Endodermal cell (in vitro differentiated cells): ENCODE measurements at places on chromosomes 4 and X. TPM values are rescaled to one million over a fixed set of nuclear protein-coding genes. Genes with fewer than 3 reads are reported as not detected.
A peak's percentile ranks its signal among the peaks of the same experiment; 100 is the strongest.

RHOH gene
- total RNA-seq: 9.4 and 11.7 TPM in 2 replicates

HSFX1 gene
- 2.4 and 3.4 TPM in 2 replicates for total RNA-seq

VSIG4 gene
- not detected in 2 replicates for total RNA-seq

USP26 gene
- not detected in 3 replicates for total RNA-seq

MED14 gene
- 53.4 and 53.5 TPM in 2 replicates for total RNA-seq

SFRP2 gene
- total RNA-seq: 69.1 and 91.2 TPM in 2 replicates

TBX22 gene
- total RNA-seq: 0.88 and 1.8 TPM in 2 replicates

MAGED1 gene
- 327 and 344 TPM in 2 replicates for total RNA-seq

DNA sequence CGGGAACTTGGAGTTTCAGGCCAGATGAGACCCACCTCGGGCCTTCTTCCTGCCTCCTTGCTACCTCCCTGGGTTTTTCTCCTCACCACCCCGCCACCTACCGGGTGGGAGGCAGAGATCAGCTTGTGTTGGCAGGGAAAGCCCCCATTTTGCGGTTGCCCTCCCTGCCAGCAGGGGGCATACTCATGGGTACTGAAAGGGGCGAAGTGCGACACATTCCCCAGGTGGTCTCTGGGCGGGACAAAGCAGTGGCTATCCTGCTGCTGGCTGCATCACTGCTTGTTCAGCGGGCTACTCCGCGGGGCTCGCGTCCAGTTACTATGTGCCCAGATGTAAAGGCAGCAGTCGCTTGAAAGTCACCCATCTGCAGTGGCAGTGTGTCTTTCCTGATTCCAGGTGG lies 330.3 kb downstream of the PDHA2 start:
- no peak overlapping the region for H3K27ac ChIP-seq
- H3K4me3 ChIP-seq: no peak overlapping the region
- no peaks in the 10 kb centered on the region for H3K27me3 ChIP-seq
- DNase-seq: peak; percentile 57
- H3K4me1 ChIP-seq: no peaks in the 10 kb centered on the region

- H3K36me3 ChIP-seq: no peaks in the 10 kb centered on the region
- H3K4me1 ChIP-seq: no peaks in the 10 kb centered on the region
- no peak for DNase-seq
- no peaks in the 10 kb centered on the region for H3K27me3 ChIP-seq
These were observed 6.9 kb downstream of the SHROOM3 start for GRCh38 chr4:76441881-76442280.

DNA sequence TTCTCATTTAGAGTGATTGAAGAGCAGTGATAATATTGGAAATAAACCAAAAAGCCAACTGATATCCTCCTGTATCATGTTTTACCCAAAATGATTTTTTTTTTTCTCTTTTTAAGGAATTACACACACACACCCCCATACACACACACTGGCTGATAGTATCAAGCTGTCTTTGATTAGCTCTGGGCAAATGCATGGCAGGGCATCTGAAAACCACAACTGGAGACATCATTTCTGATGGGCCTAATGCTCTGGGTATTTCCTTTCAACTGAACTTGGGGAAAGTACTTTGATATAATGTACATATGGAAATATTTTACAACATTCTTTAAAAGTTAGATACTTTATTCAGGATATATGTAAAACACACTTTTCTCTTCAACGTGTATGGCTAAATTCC lies 14.2 kb upstream of the OSTC start:
- no peaks in the 10 kb centered on the region for H3K4me1 ChIP-seq
- H3K4me3 ChIP-seq: no peak overlapping the region
- H3K27ac ChIP-seq: no peak overlapping the region

DNA sequence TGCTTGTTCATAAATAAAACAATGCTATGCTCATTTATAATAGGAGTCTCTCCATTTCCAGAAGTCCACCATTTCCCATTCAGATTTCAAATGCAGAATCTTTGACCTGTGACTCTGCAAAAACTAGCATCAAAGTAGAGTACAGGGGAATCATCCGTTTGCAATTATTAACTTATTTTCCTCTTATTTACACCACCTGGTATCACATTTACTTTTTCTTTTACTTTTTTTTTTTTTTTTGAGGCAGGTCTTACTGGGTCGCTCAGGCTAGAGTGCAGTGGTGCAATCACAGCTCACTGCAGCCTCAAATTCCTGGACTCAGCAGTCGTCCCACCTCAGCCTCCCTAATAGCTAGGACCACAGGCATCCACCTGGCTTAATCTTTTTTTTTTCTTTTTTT lies 37.6 kb downstream of the RBM47 start:
- no peaks in the 10 kb centered on the region for H3K27me3 ChIP-seq
- H3K4me1 ChIP-seq: peaks cover 5% of the 10 kb centered on the region
- no peak for DNase-seq
- H3K36me3 ChIP-seq: peaks cover 5% of the 10 kb centered on the region
- no peak overlapping the region for H3K27ac ChIP-seq

DNA sequence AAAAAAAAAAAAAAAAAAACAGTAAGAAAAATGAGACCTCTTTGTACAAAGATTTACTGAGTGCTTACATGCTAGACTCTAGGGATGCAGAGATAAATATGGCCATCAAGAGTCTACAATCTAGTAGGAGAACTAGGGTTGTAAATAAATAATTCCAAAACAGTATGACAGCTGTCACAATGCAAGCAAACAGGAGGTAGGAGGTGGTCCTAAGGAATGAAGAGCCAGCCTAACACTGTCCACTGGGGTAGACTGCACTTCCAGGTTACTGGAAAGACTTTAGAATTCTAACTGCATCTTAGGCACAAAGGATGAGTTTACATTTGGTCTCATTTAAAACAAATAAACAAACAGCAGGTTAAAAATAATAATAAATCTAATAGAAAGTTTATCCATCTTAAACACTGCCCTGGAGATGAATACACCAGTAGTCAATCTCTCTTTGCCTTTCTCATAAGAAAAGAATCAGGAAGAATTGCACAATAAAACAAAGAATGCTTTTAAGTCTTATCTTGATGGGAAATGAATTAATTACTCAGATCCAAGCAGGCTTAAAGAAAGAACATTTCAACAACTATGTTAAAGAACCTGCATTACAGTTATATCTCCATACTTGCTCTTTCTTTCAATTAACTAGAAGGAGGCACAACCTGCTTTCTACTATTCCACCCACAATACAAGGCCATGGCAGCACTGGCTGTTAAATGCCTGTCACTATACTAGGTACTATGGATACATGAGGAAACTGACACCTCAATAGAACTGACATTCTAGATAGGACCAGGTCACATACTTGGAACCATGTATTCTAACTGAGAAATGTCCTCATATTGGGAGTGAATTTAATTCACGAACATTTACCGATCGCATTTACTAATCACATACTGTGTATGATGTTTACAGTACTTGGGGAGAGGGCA lies 12.7 kb downstream of the ADGRA3 start:
- H3K4me3 ChIP-seq: no peak overlapping the region
- no peak overlapping the region for H3K27ac ChIP-seq
- DNase-seq: no peak

DNA sequence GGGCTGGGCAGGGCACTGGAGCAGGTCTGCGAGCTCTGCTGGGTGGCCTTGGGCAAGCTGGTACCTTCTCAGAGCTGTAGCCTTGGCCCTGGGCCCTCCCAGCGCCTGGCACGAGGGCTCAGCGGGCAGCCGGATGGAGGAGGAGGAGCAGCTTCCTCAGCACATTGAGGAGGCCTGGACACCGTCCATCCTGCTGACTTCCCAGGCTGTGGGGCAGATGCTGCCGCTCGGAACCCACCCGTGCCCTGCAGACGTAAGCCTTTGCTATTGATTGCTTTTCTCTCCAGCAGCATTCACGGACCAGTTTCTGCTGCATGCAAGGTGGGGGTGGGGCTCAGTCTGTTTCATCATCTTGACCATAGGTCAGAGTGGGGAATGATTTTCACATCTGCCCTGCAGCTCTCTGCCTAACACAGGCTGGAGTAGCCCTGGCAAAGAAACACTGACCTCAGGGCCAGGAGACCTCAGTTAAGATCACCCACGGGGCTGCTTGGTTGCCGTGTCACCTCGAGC lies 80.7 kb upstream of the PSAPL1 start:
- H3K27me3 ChIP-seq: peaks cover 1% of the 10 kb centered on the region
- H3K36me3 ChIP-seq: no peaks in the 10 kb centered on the region
- no peak for DNase-seq
- peak overlapping the region; percentile 49 for H3K27ac ChIP-seq

GRCh38 chr4:6332669-6333050 lies 63.0 kb downstream of the WFS1 start:
- no peaks in the 10 kb centered on the region for H3K4me1 ChIP-seq
- H3K4me3 ChIP-seq: no peak overlapping the region
- H3K27me3 ChIP-seq: no peaks in the 10 kb centered on the region
- peaks cover 4% of the 10 kb centered on the region for H3K36me3 ChIP-seq

- H3K4me1 ChIP-seq: peaks cover 12% of the 10 kb centered on the region
- H3K4me3 ChIP-seq: no peak overlapping the region
- no peaks in the 10 kb centered on the region for H3K27me3 ChIP-seq
- no peak overlapping the region for H3K27ac ChIP-seq
- no peaks in the 10 kb centered on the region for H3K36me3 ChIP-seq
These were observed 22.9 kb upstream of the ANK2 start for GRCh38 chr4:113026556-113026955.

DNA sequence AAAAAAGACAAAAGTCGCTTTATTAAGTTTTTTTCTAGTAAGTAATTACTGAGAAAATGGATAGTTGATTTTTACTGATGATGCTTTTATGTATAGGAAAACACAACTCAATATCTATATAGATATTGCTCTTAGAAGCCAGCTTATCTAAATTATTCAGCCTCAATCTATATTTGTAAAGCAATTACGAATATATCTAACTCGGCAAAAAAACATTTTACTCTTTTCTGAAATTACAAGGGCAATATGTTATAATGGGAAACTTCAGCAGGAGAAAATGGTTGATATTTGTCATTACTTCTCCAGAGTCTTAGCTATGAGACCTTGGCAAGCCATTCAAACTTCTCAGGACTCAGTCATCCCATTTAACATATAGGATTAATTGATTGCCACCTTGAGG lies 228.5 kb downstream of the SLC7A11 start:
- H3K4me3 ChIP-seq: no peak overlapping the region
- no peaks in the 10 kb centered on the region for H3K36me3 ChIP-seq
- DNase-seq: no peak
- no peaks in the 10 kb centered on the region for H3K27me3 ChIP-seq

GRCh38 chrX:69109706-69110105 lies 55.5 kb downstream of the PJA1 start:
- no peaks in the 10 kb centered on the region for H3K27me3 ChIP-seq
- H3K4me1 ChIP-seq: peaks cover 2% of the 10 kb centered on the region
- no peak overlapping the region for H3K4me3 ChIP-seq
- H3K36me3 ChIP-seq: no peaks in the 10 kb centered on the region
- H3K27ac ChIP-seq: no peak overlapping the region

- H3K27me3 ChIP-seq: peaks cover 9% of the 10 kb centered on the region
- H3K4me3 ChIP-seq: no peak overlapping the region
- H3K36me3 ChIP-seq: no peaks in the 10 kb centered on the region
- H3K4me1 ChIP-seq: no peaks in the 10 kb centered on the region
- DNase-seq: no peak
These were observed 165.4 kb upstream of the WDR1 start for GRCh38 chr4:10281996-10282395.

DNA sequence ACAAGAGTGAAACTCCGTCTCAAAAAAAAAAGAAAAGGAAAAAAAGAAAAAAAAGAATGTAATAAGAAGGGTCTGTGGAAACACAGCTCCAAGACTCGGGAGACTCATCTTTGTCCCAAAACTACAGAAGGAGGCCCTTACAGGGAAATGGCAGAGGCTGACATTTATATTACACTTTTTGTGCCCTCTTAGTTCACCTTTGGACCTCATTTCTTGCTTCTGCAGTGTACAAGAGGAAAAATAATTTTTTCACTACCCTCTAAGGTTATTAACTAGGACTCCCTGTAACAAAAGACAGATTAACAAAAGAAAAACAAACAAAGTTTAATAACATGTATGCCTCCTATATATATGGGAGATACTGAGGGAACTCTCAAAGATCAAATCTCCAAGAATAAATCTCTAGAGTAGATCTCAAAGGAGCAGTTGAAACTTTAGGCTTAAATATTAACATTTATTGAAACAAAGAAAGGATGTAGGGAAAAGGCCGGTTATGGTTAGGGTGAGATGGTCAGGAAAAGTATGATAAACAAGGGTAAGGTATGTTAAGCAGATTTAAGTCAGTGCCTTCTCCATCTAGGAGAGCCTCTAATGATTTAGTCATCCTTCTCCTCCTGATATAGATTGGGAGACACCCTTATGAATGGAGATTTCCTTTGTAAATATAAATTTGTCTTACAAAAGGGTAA lies 121.3 kb upstream of the JADE1 start:
- no peak for DNase-seq
- H3K4me3 ChIP-seq: no peak overlapping the region
- H3K36me3 ChIP-seq: no peaks in the 10 kb centered on the region
- no peak overlapping the region for H3K27ac ChIP-seq
- H3K27me3 ChIP-seq: no peaks in the 10 kb centered on the region

DNA sequence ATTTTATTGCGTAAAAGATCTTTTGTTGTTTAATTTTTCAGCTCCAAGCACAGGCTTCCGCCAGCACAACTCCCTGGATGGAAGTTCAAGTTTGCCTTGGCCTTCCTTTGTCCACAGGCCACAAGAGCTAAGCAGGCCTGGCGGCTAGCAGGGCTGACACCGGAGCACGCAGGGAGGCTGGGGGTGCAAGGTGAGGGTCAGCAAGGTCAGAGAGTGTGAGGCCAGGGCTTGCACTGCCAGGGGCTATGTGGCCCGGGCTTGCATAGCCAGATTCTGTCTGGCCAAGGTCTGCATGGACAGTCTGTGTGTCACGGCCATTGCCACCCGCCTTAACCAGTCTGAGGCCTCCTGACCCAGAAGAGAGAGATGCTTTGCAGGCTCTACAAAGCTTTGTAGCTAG lies 123.9 kb downstream of the BCOR start:
- no peaks in the 10 kb centered on the region for H3K4me1 ChIP-seq
- no peaks in the 10 kb centered on the region for H3K36me3 ChIP-seq

GRCh38 chr4:54231768-54232688 lies 2.9 kb downstream of the PDGFRA start:
- H3K27ac ChIP-seq: no peak overlapping the region
- peak overlapping the region; percentile 74 for H3K4me3 ChIP-seq
- H3K36me3 ChIP-seq: no peaks in the 10 kb centered on the region

GRCh38 chr4:37735578-37735977 lies 49.4 kb upstream of the RELL1 start:
- H3K4me3 ChIP-seq: no peak overlapping the region
- no peaks in the 10 kb centered on the region for H3K27me3 ChIP-seq
- H3K36me3 ChIP-seq: no peaks in the 10 kb centered on the region
- H3K27ac ChIP-seq: no peak overlapping the region
- no peak for DNase-seq
- H3K4me1 ChIP-seq: no peaks in the 10 kb centered on the region

GRCh38 chrX:39690541-39691415 lies 407.0 kb downstream of the BCOR start:
- peaks cover 3% of the 10 kb centered on the region for H3K4me1 ChIP-seq
- H3K4me3 ChIP-seq: no peak overlapping the region
- H3K27me3 ChIP-seq: no peaks in the 10 kb centered on the region
- no peaks in the 10 kb centered on the region for H3K36me3 ChIP-seq

DNA sequence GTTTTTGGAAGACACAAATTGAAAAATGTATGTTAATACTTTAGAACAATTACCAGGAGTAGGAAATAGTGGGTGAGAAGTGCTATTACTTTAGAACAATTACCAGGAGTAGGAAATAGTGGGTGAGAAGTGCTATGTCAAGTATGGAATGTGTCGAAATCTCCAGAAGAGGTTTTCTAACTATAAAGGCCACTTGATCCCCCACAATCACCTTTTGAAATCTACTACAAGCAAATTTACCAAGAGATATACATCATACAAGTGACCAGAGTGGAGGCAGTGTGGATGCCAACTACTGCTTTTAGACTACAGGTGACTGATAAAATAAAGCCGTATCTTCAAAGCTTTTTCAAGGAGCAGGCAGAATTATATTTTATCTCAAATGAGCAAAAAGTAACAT lies 43.1 kb downstream of the MAB21L2 start:
- H3K27ac ChIP-seq: no peak overlapping the region
- no peaks in the 10 kb centered on the region for H3K4me1 ChIP-seq
- H3K36me3 ChIP-seq: no peaks in the 10 kb centered on the region
